ENCODE measurements at places on chromosomes 5 and 9.
A peak's percentile ranks its signal among the peaks of the same experiment; 100 is the strongest.

DNA sequence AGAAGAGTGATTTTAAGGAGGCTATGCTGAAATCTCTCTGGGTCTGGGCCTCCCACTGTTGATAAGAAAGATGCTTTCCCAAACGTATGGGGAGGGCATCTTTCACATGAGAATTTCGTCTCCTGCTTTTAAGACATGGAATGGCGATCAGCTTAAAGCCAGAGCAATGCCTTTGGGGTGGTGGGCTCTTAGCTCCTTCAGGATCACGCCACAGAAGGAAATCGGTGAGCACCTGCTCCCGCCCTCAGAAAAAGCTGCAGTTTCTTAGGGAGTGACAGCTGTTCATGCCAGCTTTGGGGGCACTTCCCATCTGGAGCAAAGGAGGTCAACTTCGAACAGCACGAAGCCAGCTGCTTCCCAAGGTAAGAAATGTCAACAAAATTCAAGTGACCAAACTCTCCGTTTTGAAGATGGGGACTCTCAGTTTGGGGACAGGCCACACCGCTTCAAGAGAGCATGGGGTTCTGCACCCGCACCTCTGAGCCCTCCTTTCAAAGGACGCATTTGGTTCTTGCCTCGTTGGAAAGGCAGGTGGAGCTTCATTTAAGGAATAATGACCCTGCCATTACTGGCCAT, 39.0 kb downstream of the TRIP13 start:
- peak; percentile 69 for DNase-seq

DNA sequence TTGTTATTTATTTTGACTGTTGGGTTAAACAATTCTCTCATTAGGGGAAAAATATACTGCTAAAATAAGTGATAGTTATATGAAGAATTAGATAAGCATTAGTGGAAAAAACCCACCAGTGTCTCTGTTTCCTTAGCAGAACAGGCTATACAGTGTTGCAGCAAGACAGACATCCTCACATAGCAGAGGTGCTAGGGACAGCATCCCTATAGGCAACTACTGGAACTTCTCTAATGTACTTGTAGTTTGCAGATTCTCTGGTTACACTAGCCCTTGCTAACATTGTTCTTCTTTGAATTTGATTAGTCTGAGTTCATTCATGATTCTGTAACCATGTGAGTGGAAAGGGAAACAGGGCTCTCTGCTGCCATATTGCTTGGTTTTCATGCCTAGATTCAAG, 661.8 kb upstream of the RGMB start:
- no peak for DNase-seq

DNA sequence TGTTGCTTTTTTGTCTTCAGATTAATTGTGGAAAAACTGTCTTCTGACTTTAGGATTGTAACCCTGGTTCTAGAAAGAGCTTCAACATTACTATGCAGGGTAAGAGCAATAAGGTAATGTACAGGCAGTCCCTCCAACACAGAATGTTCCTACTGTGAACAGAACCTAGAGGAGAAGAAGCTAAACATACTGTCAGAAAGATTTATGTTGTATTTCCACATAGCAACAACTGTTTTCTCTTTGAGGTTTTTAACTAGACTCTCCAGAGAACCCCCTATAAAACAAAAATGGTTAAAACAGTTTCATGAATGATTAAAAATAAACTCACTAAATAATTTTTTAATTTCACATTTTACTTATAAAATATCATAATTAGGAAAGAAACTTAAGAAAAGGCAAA, 64.3 kb upstream of the NAA35 start:
- no peak for DNase-seq

DNA sequence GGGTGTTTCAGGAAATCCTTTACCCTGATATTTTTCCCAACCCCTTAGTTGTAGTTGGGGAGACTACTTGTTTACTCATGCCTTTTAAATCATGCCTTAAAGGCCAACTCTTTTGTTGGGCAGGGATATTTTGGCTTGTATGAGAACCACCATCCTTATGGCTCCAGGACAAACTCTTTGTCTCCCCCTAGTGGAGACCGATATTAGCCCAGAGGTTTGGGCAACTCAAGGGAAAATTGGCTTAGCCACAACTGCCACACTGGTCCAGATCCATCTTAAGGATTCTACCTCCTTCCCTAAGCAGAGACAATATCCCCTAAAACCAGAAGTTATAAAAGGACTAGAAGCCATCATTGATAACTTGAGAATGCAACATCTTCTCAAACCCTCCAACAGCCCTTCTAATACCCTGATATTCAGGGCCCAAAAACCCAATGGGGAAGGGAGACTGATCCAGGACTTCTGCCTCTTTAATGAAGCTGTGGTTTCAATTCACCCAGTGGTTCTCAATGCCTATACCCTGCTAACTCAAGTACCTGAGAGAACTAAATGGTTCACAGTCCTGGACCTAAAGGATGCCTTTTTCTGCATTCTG, 100.9 kb upstream of the HCN1 start:
- peak; percentile 6 for DNase-seq

DNA sequence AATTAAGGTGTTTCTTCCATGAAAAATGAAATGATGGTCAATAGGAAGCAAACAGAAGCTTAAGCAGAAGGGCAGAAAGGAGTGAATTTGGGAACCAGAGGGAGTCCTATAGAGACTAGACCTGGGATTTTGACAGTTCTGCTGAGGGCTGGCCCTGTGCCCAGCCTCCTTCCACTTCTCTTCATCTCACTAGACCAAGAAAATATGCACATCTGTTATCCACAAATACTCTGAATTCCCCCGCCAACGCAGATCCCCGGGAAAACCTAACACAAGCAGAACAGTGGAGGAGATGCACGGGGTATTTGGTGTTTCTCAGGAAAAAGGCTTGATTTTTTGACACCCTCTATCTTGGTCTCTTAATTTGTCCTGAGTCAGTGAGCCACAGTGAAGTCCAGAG, 22.7 kb downstream of the GRIA1 start:
- peak; percentile 30 for DNase-seq

- DNase-seq = no peak
Observed at GRCh38 chr5:79346420-79346824, 110.5 kb downstream of the JMY start.

- no peak for DNase-seq
Observed at GRCh38 chr9:113978725-113979342, 99.3 kb downstream of the AMBP start.

- DNase-seq = no peak
Observed at GRCh38 chr5:136620016-136620419, 254.7 kb upstream of the TRPC7 start.

- no peak for DNase-seq
Observed at GRCh38 chr9:111414406-111414805, 69.8 kb downstream of the ECPAS start.

DNA sequence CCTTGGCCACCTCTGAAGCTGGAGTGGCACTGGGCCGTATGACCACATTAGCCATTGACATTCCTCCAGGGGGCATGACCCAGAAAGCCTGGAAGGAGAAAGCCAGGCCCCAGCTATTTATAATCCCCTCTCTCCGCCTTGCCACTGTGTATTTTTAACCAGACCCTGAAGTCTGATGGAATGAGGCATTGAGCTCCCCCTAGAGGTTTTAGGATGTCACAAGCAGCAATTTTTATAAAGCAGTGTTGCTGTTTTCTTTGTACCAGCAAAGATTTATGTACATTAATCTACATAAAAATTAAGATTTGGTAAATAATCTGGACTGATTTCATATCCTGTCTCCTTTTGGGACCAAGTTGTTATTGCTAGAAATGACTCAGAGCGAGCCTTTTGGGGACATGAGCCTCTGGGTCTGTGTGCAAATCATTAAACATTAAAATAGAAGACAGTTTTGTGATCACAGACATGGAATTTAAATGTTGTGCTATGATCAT, 127.1 kb downstream of the TRIO start:
- peak; percentile 45 for DNase-seq

GRCh38 chr5:139761501-139761900, 34.1 kb upstream of the PSD2 start:
- DNase-seq = no peak

DNA sequence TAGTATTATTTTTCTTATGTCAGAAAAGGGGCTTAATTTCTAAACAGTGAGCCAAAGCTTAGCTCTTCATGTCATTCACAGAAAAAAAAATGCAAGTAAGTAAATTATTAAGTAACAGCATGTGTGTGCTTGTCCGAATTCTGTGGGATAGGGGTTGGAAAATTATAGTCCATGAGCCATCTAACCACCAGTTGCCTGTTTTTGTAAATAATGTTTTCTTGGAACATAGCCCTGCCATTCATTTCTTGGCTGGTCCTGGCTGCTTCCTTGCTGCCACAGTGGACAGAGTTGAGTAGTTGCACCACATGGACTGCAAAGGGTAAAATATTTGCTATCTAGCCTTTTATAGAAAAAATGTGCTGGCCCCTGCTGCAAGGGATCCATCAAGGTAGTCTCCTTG, 513.7 kb upstream of the WWC1 start:
- no peak for DNase-seq

DNA sequence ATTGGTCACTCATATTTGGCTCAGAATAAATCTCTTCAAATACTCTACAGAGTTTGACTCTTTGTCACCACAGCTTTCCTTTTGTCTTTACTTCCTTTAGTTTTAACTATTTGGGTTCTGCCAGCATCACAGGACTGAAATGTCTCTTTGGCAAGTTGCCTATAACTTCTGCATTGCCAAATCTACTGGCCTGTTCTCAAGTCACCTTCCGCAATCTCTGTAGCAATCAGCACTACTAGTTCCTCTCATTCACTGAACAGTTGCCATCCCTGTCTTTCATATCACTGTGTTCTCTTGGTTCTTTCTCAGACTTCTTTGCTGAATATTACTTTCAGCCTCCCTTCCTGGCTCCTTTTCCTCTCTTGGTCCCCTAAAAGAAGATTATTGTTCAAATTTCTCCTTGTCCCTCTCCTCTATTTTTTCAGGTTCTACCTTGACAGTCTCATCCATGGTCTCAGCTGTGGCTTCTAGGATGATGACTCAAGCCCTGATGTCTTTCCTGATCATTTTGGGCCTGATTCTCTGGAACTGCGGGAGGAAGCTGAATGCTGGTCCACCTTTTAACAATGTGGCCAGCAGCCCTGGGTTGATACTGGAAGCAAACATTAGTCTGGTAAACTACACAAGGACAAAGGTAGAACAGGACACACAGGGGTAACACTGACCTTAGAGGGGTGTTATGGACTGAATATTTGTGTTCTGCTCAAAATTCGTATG, 44.0 kb upstream of the LIFR start:
- no peak for DNase-seq

GRCh38 chr5:10611290-10611689, 47.4 kb downstream of the ANKRD33B start:
- DNase-seq = no peak

GRCh38 chr5:169142264-169142970, 158.5 kb downstream of the SLIT3 start:
- DNase-seq = no peak

GRCh38 chr9:2473681-2474080, 147.9 kb upstream of the VLDLR start:
- no peak for DNase-seq

- no peak for DNase-seq
Observed at GRCh38 chr9:13485068-13485596, 205.6 kb upstream of the MPDZ start.

DNA sequence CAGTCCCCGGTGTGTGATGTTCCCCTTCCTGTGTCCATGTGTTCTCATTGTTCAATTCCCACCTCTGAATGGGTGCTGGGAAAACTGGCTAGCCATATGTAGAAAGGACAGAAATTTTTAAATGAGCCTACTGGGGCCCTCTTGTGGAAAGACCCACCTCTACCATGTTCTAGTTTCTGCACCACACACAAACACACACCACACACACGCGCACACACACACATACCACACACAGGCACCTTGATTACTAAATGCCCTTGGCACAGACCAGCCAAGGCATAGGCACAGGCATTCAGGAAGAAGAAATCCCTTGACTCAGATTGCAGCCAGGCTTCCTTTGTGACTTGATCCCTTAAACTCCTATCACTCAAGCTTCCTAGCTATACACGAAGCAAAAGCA, 60.5 kb downstream of the SIL1 start:
- no peak for DNase-seq

DNA sequence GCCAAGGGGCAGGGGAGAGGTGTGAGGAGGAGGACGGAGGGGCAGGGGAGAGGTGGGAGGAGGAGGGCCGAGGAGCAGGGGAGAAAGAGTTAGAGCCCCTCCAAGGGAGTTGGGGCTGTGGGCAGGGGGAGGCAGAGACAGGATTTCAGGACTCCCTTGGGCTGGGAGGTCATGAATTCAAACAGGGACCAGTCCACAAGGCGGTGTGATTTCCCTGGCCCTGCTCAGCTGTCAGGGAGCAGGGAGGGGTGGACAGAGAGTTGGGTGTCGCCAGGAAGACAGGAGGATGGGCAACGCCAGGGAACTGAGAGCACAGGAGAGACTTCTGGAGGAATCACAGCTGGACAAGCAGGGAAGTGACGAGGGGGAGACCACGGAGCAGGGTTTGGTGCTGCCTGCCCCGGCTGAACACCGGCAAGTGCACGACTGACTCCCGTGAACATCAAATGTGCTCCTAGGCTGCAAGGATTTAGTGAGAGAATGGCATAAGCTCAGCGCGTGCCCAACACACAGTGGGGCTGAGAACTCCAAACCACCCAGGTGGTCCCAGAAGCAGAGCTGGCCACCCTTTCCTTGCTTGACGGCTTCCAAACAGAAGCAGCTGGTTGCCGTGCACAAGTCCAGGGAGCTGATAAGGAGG, 17.8 kb upstream of the OLFM1 start:
- DNase-seq = no peak

- no peak for DNase-seq
Observed at GRCh38 chr9:138051586-138052321, 174.2 kb downstream of the CACNA1B start.

All from NCI-H2171 (cell line).